ENCODE measurements at places on chromosomes 4 and X.
A peak's percentile ranks its signal among the peaks of the same experiment; 100 is the strongest.

GRCh38 chr4:137635601-137636000, 103.3 kb upstream of the PCDH18 start:
- DNase-seq, result no peak

DNA sequence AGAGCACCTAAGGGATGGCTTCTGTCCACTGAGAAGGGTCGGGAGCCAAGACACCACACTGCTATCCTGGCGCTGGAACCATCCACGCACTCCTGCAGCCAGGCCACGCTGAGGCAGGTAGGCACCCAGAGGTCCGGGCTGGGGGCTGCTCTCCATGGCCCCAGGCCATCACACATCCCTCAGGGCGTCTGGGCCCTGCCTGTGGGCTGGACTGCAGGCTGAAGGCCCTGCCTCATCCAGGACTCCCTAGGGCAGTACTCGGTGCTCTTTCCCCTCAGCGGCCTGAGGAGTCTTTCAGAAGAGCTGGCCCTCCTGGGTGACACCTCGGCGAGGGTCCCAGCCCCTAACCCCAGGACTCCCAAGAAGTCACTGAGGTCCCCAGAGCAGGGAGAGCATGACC, 17.7 kb downstream of the FGFR3 start:
- DNase-seq, result no peak

DNA sequence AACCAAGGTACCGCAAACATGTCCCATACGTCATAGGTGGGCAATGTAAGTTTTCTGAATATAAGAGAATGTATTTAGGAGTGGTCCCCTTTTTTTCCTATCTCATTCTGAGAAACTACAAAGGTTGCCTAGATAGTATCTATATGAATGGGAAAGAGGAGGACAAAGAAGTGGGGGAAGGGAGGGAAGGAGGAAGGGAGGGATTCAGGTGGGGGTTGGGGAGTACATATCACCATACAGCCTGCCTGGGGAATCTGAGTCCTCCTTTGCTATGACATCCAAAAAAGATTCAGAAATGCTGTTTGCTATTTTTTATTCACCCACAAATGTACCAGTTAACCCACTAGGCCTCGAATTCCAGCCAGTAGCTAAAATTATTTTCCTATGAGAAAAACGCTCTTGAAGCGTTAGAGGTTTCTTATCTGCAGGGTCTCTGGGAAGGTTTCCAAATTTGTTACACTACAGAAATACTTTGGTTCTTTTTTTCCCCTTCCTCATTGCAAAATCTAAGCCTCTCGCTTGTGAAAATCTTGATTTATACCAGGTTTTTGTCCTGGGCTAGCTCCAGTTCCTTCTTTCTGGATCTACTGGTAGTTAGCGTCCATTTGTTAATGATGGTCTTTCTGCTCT, 212.9 kb downstream of the NSUN7 start:
- DNase-seq, result no peak

DNA sequence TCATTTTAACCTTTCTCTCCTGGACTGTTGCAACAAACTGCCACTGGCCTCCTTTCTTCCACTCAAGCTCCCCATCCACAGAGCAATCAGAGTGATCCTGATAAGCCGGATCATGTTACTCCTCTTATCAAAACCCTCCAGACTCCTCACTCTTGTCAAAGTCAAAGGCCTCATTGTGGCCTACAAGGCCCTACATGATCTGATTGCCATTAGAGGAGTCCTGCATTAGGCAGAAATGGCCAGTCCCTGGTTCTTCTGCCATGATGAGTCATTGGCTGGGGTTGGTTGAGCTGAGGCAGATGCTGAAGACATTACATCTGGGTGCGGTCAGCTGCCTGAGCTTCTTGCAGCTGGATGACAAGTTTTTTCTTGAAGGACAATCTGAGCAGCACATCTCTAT, 32.7 kb upstream of the CASK start:
- DNase-seq, result no peak

GRCh38 chr4:163201358-163201757, 34.7 kb upstream of the NAF1 start:
- DNase-seq, result no peak

DNA sequence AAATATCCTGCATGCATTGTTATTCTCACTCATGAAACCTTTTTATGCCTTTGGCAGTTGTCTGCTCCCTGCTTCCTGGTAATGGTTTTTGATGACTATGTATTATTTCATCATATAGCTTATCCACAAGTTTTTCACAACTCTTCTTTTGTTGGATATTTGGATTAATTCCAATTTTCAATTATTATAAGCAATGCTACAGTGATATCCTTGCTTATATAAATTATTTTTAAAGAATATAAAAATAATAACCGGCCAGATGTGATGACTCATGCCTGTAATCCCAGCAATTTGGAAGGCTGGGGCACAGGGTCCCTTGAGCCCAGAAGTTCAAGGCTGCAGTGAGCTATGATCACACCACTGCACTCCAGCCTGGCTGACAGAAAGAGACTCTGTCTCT, 47.0 kb downstream of the ASIC5 start:
- DNase-seq, result no peak

DNA sequence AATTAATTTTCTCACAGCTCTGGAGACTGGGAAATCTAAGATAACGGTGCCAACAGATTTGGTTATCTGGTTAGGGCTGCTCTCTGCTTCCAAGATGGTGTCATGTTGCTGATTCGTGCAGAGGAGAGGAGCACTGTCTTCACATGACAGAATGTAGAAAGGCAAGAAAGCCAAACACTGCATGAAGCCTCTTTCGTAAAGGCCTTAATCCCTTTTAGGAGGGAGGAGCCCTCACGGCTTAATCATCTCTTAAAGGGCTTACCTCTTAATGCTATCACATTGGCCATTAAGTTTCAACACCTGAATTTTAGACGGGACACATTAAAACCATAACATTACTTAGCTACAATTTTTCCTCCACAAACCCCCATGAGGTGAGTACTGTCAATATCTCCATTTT, 174.1 kb downstream of the COX18 start:
- DNase-seq, result no peak

GRCh38 chr4:38036548-38036947, 76.3 kb downstream of the PTTG2 start:
- no peak for DNase-seq

GRCh38 chrX:45502396-45502795, 301.7 kb upstream of the DIPK2B start:
- no peak for DNase-seq

DNA sequence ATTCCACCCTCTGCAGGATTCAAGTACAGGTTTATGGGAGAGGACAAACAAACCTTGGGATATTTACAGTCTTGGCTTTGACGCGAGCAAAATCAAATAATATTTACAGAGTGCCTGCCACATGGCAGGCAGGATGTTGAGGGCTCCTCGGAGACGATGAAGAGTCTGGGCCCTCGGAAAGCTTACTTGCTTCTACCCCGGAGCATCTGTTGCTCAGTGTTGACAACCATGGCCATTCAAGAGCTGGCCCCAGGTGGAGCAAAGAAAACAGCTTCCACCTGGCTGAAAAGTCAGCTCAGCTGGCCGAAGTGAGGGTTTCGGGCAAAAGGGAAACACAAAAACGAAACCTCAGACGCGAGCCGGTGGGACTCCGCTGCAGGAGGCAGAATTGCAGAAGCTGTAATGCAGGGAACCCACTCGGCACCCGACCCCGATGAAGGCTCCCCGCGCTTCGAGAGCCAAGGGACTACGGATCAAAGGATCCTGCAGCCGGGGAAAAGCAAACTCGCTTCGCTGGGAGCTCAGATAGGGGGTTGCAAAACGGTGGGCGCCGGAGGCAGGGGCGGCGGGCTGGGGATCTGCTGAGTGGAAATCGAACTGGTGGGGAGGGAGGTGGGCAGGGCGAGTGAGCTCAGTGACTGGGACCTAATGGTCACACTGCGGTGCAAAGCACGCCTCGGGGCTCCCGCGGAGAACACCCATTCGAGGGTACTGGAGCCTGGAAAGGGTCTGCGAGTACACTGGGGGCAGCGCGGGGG, 805 bp downstream of the ATP8A1 start:
- peak; percentile 9 for DNase-seq

DNA sequence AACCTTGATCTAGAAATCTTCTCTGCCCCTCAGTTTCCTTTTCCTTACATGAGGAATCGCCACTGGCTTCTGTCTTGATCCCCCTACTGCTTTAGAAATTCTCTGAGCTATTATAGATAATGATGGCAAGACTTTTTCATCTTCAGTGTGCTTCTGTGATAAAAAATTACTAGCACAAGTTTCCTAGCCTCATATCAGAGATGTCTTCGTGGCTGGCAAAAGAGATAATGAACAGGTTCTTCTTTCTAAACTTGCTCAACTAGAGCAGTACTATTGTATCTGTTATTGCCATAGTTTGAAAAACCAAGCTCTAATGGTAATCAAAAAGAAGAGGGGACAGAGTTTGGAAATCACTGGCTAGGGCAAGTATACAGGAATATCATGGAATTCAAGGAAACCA, 4.1 kb upstream of the PDGFC start:
- DNase-seq, result no peak

- no peak for DNase-seq
These were observed 581 bp downstream of the DNAJB14 start for GRCh38 chr4:99945718-99946355.

DNA sequence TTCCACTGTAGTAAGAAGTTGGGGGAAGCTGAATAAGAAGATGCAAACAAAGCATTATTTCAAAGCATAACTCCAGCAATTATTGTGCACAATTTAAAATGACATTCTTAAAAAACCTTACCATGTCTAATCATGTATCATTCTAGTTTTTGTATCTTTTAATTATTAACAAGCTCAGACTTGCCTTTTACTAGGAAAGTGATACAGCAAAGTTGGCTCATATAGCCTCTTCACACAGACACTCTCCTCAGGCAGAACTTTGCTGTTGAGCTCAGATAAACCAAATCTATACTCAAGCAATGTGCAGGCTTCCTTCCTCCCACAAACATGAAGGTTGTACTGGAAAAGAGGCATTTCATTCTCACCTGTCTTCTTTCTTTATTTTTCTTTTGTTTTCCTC, 358.7 kb upstream of the EMCN start:
- DNase-seq, result no peak

- no peak for DNase-seq
These were observed 287.7 kb downstream of the STIM2 start for GRCh38 chr4:27148211-27148895.

DNA sequence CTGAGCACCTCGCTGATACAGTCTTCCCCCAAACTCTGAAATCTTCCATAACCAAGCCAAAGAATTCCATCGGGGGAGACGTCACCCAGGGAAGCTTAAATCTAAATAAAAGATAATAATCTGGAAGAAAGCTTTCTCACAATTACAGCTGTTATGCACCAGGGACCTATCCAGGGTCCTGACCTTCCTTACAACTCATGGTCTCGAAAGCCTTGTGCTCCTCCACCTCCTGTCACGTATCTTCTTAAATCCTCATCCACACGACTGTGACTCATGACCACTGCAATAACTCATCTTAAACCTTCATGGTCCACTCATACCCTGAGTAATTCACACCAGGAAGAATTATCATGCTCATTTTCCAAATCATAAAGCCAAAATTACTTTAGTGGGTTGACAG, 166.8 kb upstream of the FRG1 start:
- DNase-seq, result no peak

GRCh38 chr4:165906272-165906671, 33.2 kb downstream of the TLL1 start:
- no peak for DNase-seq

DNA sequence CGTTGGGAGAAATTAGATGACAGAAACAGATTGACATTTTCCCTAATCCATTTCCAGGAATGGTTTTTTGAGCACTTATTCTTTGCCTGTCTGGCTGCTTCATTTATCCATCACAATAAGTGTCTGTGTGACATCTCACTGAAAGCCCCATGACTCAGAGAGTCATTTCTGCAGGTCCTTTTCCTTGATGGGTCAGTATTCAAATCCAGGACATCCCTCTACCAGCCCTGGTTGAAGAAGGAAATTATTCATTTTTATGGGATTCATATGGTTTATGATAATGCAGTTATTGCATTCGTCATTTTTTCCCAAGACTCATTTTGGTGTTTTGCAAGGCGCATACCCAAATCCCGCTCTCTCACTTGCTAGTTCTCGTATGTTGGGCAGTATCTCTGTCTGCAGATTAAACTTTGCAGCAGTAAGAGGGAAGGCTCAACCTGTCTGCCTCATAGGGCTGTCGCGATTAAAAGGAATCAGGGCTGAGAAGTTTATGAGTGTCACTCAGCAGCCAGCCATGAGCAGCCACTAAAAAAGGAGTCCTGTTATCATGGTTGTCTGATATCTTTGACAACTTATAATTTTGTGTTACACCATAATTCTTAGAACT, 44.0 kb downstream of the GYG2 start:
- no peak for DNase-seq

Measured in stimulated activated CD4-positive, alpha-beta T cell treated with anti-CD3 and anti-CD28 coated beads, TNF-alpha, amount 100 ng/mL, for 1 hour (primary cell).